Ovary (tissue), 10 donors: ENCODE measurements at places on chromosomes 3 and 15. TPM values are rescaled to one million over a fixed set of nuclear protein-coding genes. Genes with fewer than 3 reads are reported as not detected.

GUCA1C gene
- total RNA-seq, result not detected

BTLA gene
- total RNA-seq, result 0.48 TPM

NAALADL2 gene
- total RNA-seq, result 22.2 TPM

FSIP1 gene
- total RNA-seq, result 0.79 TPM

GOLGA8H gene
- total RNA-seq, result 1.3 TPM

CCDC32 gene
- total RNA-seq, result 21.0 TPM

EAF2 gene
- 1.7 TPM for total RNA-seq

ERC2 gene
- total RNA-seq, result 6.0 TPM
